ENCODE measurements at places on chromosomes 5 and 9.

GRCh38 chr5:61026004-61026403 is 81.0 kb downstream of the NDUFAF2 start:
- no peak for DNase-seq

DNA sequence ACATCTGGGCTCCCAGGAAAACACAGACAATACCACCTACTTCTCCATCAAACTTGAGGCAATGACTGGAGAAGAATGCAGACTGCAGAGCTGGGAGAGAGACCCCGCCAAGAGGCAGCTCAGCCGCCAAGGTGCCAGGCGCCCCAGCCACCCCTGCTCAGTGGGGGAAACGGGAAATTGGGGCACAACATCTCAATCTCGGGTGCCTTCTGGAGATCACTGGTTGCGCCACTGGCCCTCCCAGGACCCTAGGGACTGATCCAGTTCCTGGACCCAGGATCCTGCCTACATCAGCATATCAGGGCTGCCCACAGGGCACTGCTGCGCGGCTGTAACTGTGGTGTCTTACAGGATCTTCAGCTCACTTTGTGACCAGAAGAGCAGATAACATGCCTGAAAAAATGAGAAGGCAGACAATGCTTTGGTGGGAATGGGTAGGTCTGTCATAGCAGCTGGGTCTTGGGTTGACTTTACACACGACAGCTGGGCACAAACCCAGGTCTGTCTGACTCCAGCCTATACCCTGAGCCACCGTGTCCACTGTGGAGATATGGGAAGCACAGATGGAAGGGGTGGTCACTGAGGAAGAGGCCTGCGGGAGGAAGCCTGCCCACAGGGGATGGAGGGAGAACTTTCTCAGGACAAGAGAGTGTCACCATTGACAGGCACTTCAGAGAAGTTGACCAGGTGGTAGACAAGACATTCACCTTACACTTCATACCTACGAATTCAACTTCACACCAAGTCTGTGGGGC is 135.2 kb upstream of the RAPGEF1 start:
- no peak for DNase-seq

GRCh38 chr5:113343343-113343742 is 91.4 kb downstream of the TSSK1B start:
- no peak for DNase-seq

GRCh38 chr9:37034305-37034937 is 353 bp upstream of the PAX5 start:
- no peak for DNase-seq

GRCh38 chr5:58019614-58020013 is 440.3 kb downstream of the PLK2 start:
- no peak for DNase-seq

GRCh38 chr5:116572350-116573278 is 2.0 kb downstream of the SEMA6A start:
- no peak for DNase-seq

GRCh38 chr9:83509402-83509801 is 28.8 kb downstream of the FRMD3 start:
- no peak for DNase-seq

- DNase-seq, result no peak
These were observed 1.1 kb upstream of the SNCAIP start for GRCh38 chr5:122310889-122311288.

DNA sequence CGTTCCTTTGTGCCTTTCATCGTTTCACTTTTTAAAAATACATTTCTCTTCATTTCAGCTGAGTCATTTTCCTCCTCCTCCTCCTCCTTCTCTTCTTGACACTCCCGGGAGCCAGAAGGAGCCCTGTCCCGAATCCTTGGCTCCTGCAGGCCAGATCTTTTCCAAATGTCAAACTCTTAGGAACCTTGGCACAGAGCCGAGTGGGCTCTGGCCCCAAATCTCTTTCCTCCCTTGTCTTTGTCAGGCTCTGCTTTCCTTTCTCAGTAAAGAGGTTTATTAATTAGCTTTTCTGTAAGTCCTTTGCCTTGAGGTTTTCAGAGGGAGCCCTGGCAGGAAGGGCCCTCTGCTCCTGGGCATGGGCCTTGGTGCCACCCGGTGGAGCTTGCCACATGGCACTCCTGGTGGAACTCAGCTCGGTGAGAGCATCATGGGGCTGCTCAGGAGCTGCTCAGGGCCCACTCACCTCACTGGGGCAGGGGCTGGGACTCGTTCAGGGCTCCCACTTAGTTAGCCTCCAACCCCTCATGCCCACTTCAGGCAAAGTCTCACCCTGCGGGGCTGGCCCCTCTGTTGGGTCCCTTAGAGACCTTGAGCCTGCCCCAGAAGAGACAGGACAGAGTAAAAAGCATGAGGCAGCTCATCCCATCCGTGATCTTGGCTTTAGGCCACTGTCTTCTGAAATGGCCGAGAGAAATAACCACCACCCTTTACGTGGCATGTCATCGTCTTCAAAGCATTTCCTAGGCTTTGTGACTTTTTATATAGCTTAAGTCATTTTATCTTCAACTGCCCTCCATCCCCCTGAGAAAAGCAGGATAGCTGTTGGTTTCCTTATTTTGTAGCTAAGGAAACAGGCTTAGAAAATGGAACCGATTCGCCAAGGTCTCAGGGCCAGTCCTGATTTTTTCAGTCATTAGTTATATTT is 17.1 kb downstream of the STC2 start:
- DNase-seq, result no peak

DNA sequence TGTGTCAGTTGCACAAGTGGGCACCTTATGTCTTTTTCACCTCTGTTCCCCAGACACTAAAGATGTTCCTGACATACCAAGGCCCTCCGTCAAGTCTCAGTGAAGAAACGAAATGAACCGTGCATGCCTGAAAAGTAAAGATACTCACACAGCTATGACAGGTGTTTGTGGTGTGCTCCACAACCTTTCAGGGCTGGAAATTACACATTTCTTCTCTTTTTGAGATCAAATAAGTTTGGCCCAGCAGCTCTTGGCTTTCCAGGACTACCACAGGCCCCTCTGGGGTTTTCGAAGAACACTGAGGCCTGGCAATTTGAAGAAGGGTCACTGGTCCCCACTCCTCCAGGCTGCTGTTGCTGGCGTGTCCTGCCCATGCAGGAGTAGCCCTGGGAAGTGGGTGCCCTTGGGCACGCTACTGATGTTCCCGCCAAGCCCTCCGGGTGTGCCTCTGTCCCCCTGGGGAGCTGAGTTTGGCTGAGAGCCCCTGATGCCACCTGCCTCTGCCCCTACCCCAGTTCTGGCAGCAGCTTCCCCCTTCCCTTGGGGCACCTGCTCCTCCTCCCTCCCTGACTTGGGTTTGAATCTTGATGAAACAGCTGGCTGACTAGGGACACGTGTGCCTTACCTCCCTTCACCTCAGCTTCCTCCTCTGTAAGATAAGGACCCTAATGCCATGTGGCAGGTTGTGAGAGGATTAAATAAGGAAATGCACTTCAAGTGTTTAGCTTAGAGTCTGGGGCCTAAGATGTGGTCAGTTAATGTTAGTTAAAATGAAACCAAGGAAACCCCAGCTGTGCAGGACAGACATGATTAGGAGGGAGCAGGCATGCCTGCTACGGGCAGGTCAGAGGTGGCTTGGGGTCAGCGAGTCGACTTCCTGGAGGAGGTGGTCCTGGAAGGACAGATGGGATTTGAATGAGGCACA is 49.1 kb upstream of the GADD45G start:
- DNase-seq, result no peak

- DNase-seq, result no peak
These were observed 587.7 kb upstream of the GRAMD2B start for GRCh38 chr5:125835293-125836172.

GRCh38 chr5:116569999-116570398 is 4.6 kb downstream of the SEMA6A start:
- no peak for DNase-seq

GRCh38 chr5:144333336-144333920 is 162.8 kb downstream of the KCTD16 start:
- DNase-seq, result no peak

DNA sequence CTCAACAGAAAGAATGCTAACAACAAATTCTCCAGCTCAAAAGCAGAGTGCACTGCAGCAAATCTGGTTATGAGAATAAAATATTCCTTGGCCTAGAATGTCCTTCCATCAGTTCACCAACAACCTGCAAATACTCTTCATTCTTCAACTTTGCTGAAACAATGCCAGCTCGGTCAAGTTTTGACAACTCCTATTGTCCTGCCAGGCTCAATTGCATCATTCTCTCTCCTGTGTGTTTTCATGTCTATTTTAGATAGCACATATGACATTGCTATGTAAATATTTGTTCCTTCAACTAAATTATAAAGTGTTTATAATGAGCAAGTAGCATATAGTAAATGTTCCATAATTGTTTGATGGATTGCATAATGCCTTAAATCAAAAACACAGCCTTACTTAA is 463.8 kb downstream of the TLE1 start:
- DNase-seq, result no peak

DNA sequence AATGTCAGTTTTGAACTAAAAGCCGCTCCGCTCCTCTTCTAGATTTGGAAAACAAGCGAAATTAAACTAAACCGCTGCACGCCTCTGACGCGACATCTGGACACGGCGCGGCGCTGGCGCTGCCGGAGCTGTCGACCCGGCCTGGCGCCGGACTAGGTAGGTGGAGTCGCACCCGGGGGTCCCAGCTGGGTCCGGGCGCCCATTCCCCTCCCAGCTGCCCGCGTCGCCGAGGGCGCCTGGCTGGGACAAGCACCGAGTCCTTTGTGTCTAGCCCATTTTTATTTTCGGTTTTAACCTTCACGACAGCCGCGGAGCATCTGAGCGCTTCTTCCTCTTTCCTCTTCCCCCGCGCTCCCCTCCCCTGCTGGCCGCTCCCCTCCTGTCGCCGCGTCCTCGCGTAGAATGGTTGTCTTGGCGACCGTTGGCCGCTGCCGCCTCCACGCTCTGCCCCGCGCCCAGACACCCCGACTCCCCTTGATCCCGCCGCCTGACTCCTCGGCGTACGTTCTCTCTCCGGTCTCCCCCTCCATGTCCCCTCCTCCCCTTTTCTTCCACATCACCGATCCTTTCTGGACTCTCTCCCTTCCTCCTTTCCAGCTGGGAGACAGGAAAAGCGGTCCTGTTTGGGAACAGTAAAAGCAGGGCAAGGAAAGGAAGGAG is 545 bp downstream of the CDKN2B-AS1 start:
- DNase-seq, result peak; percentile 59

- no peak for DNase-seq
These were observed 6.2 kb upstream of the SLC1A3 start for GRCh38 chr5:36599986-36600779.

DNA sequence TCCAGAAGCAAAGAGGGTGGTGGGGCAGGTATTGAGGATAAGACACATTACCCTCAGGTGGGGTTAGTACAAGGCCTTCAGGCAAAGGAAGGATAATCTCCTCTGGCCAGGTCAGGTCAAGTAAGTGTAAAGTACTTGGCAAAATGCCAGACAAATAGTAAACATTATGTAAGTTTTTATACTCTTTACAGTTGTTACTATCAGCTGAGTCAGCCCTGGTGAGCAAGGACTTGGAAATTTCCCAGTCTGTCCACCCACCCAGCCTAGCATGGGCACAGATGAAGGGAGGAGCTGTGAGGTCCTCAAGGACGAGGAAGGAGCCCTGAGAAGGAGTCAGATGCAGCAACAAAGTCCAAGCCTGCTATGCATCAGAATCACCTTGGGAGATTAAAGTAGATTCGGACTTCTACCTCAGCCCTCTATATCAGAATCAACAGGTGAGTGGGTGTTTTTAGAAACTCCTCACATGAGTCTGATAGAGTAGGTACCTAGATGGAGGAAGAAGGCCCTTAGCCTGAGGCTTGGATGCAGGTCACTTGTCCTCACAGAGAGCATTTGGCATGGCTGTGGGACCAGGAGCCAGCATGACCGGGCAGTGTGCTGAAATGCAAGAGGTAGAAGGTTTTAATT is 50.2 kb upstream of the BARX1 start:
- DNase-seq, result no peak

- no peak for DNase-seq
These were observed 42.9 kb upstream of the AFAP1L1 start for GRCh38 chr5:149228618-149229297.

- DNase-seq, result no peak
These were observed 458.6 kb downstream of the ZNF608 start for GRCh38 chr5:124287813-124288212.

DNA sequence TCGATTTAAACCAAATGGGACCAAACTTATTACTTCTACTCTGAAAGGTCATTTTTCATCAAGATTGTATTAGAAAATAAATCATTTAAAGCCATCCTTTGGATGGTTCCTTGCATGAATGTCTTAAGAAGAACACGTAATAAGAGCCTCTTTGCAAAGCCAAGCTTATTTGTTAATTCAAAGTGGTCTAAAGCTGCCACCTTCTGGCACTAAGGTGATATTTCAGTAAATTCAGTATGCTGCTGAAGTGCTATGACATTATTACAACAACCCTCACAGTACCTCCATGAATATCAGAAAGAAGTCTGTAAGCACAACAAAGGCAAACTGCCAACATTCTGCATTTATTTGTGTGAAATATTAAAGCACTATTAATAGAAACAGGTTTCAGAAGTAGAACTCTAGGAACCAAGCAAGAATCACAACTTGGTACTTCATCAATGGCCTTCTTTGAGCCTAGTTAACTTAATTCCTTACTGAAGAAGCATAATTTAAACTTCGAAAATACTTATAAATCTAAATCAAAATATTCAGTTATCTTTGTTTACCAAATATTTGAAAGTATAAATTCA is 53.1 kb upstream of the TYRP1 start:
- DNase-seq, result no peak

GRCh38 chr9:77604316-77604715 is 43.8 kb downstream of the GNA14 start:
- DNase-seq, result no peak

- no peak for DNase-seq
These were observed 18.8 kb upstream of the TNFAIP8 start for GRCh38 chr5:119336845-119337580.

- no peak for DNase-seq
These were observed 118.8 kb downstream of the GLIS3 start for GRCh38 chr9:4180907-4181605.

GRCh38 chr5:173851595-173852243 is 36.4 kb upstream of the CPEB4 start:
- DNase-seq, result no peak

DNA sequence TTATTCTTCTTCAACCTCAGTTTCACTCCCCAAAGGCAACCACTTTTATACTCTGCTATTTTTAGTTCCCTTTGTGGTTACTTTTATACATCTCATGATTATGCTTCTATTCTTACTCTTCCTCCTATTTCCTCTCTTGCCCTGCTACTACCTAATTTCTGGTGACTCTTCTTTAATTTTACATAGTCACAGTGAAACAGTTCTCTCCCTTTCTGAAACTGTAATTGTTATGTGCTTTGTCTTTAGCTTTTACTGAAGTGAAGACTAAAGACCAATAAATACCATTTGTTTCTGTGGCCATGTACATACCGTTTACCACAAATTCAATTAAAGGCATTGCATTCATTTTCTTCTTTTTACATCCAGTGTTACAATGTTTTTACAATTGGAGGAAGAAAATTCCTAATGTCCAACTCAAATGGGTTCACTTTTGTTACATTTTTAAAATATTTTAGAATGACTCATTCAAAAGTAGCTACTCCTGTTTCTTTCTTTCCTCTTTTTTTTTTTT is 410.6 kb downstream of the PSAT1 start:
- DNase-seq, result no peak

GRCh38 chr9:123658792-123659191 is 271.1 kb downstream of the DENND1A start:
- DNase-seq, result no peak

- DNase-seq, result no peak
These were observed 74.3 kb downstream of the PRDM6 start for GRCh38 chr5:123163225-123163876.
